ENCODE measurements at places on chromosomes 2 and 18.

DNA sequence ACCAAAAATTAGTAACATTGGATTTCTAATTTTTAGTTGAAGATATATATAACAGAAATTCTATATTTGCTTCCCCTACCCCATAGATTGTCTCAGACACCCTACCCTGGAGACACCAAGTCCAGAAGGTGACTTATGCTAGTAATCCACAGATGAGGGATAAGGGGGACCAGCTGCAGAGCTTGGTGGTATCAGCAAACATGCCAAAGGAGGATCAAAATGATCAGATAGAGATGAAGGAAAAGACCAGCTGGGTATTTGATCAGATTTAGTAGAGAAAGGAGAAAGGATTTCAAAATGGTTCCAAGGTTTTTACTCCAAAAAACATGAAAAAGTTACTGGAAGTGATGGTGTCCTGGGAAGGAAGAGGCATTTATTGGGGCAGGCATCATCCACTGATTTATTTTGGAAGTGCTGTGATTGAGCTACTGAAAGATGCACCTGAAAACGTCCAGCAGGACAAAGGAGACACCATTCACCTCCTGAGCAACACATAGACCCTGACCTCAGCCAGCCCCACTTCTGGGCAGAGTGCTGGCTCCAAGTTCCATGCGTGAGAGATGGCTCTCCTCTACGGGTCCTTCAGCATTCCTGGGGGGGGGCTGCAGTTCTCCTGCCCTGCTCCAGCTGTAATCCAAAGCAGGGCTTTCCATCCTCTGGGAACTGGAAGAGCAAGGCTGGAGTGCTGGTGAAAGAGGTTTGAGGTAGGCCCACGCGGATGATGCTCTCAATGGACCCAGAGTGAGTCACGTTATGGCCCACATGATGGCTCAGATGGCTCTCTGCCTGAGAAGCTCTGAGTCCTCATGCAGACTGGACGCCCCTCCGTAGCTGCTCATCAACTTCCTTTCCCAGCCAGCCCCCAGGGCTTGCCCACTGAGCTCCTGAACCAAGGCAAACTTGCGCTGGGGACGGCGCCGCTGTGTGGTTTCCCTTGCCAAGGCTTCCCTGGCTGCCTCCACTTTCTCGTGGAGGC is 3.7 kb upstream of the LRRFIP1 start:
- DNase-seq = no peak

DNA sequence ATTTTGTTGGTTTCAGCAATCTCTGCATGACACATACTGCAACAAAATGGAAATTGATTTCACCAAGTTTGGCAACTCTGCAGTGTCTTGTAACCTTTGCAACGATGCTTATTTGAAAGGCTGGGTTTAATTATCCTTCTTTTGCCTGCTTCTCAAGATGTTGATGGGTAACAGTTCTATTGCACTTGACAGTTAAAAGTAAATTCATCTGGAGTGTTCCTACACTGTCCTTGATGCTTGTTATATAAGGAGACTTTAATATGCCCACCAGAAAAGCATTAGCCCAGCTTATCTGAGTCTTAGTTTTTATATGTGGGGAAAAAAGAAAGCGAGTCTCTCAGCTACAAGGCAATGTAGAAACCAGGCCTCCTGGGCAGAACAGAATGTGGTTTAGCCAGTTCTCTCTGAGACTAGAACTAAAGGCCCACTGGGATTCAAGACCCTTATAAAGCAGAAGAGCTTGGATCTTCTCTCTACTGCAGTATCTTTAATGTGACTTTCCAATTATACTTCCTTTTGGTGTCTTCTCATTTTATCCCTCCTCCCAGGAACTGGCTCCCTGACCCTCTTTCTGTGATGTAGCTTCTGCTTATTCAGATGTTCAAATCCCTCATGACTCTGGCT is 106.8 kb upstream of the LYPD6 start:
- DNase-seq = no peak

GRCh38 chr2:233813236-233814055 is 35.3 kb downstream of the MROH2A start:
- DNase-seq = no peak

GRCh38 chr2:237639052-237639835 is 11.9 kb downstream of the LRRFIP1 start:
- no peak for DNase-seq

DNA sequence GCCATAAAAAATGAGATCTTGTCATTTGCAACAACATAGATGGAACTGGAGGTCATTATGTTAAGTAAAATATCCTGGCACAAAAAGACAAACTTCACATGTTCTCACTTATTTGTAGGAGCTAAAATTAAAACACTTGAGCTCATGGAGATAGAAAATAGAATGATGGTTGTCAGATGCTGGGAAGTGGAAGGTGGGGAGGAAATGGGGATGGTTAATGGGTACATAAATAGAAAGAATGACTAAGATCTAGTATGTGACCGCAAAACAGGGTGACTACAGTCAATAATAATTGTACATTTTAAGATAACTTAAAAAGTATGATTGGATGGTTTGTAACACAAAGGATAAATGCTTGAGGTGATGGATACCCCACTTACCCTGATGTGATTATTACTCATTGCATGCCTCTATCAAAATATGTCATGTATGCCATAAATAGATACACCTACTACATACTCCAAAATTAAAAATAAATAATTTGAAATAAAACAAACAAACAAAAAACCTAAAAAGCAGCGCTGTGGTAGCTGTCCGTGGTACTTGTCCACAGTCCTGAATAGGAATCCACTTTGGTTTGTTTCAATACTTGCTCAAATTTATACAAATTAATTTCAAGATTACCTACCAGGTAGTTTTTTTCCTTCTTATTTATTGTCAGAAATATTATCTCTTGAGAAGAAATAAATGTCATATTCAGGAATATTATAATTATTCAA is 224.5 kb downstream of the DLGAP1 start:
- no peak for DNase-seq

GRCh38 chr2:150587547-150588505 is 100.4 kb upstream of the RND3 start:
- no peak for DNase-seq

- DNase-seq = no peak
Measured at GRCh38 chr18:5294113-5294456, 1.4 kb downstream of the ZBTB14 start.

- DNase-seq = no peak
Measured at GRCh38 chr18:8484951-8485350, 124.3 kb upstream of the RAB12 start.

DNA sequence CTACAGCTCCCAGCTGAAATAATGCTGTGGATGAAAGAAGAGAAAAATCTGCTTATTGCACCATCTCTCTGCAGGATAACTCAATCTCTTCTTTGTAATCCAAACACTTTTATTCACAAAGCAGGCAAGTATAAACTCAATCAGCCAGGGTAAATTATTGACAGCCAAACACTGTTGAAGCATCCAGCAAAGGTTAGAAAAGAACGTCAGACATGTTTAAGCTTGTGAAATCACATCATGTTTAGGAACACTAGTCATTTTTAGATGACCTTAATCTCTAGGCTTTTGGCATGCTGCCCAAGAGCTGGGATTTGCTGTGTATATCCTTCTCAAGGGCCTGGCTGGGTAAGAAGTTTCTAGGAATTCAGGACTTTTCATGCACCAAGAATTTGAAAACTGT is 1148.1 kb upstream of the FANCL start:
- DNase-seq = no peak

GRCh38 chr2:8481463-8482009 is 200.3 kb upstream of the ID2 start:
- DNase-seq = peak; percentile 35

DNA sequence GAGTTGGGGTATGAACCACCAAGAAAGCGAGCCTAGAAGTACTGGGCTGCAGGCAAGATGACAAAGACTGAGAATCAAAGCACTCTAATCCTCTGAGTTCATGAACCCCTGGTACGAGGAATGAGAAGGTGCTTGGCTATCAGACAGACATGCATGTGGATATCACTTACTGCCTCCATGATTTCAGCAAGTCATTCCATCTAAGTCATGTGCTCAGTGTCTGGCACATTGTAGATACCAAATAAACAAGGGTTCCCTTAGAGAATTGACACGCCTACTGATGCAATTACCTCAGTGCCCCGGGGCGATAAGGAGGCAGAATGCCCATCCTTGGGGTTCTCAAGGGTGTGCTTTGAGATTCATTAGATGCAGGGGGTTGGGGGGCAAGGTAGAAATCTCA is 125.6 kb upstream of the PKDCC start:
- no peak for DNase-seq

DNA sequence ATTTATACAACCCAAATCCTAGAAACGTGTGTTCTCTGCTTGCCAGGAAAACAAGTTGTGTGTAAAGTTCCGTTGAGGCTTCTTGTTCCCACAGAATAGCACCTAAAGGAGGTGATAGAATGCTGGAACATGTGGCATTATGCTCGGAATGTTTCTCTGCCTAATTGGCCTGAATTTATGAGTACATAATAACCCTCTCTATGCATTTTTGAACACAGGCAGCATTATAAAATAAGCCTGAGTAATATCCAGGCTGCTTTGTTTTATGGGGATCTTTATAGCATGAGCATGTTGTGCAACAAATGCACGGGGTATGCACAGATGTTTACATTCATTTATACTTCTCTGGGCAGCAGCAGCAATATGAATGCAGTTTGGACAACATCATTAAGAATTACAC is 385.7 kb downstream of the MBD2 start:
- no peak for DNase-seq

DNA sequence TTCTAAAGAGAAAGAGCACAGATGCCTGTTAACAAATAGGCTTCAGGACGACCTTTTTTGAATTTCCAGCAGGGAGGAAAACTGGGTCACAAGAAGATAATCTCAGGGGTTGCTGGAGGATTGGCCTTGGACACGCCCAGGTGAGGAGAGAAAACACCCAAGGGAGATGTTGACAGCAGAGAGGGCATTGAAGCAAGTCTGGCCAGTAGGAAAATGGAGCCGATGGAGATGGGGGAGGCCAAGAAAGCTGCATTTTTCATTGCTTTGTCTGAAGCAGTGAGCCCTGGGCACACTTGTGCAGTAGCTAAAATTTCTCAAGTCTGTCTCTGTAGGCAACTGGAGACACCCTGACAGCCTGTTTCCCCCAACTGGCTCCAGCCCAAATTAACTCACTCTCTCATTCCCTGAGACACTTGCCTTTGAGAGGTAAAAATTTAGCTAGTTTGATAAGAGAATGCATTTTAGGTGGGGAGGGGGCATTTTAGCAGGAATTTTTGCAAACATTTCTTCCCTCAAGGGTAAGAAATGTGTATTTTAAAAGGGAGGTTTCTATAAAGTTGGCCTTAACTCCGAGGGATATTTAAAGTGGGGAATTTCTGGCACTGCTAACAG is 165.5 kb downstream of the TGIF1 start:
- no peak for DNase-seq

DNA sequence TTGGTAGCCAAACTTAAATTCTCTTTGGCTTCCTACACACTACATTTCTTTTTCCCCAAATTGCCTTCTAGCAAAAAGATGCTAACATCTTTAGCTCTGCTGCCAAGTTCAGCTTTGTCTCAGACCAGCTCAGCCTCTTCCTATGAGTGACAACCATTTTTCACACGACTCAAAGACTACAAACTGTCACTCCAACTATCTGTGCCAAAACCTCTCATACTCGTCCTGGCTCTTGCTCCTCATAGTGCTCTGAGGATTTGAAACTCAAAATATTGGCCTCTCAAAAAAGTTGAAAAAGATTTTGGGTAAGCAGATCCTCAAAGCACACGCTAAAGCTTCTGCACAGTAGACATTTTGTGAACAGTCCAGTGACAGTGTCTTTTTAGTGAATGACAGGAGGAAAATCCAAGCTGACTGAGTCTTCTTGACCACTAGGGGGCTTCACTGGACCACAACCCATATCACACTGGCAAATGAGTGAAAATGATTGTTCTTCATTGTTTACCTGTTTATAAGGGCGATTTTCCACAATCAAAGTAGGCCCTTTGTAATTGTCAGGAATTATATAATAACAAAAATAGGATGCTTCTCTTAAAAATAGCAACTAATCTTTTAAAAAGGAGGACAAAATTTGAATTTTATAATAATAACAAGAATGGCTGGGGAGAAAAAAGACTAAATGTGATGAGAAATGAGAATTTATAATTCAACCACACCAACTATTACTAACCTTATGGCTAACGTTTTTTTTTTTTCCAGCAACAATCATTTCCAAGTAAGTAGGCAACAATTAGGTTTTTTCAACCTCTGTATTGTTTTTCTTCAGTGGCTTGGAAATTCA is 85.5 kb upstream of the PGAP1 start:
- DNase-seq = peak; percentile 41

- no peak for DNase-seq
Measured at GRCh38 chr18:51137891-51138290, 59.6 kb downstream of the MEX3C start.

DNA sequence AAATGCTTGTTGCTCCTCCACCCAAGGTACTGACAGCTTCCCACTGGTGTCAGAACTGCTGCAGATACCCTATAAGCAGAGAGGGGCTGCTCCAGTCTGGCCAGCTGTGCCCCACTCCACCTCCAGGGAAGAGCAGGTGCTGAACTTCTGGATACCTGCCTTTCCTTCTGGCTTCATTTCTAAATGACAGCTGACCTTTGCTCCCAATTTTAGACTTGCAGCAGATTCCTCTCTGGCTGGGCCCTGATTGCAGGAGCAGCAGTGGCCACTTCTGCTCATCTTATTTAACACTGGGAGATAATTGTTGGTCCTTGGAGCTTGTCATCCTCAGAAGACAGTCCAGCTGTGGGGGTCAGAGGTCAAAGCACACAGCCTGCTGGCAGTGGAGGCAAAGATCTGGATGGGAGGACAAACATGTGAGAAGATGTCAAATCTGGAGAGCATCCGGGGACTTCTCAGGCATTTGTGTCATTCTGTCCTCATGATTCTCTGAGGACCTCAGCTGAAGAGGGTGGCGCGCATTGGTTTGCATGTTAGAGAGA is 38.9 kb downstream of the SETBP1 start:
- DNase-seq = no peak

DNA sequence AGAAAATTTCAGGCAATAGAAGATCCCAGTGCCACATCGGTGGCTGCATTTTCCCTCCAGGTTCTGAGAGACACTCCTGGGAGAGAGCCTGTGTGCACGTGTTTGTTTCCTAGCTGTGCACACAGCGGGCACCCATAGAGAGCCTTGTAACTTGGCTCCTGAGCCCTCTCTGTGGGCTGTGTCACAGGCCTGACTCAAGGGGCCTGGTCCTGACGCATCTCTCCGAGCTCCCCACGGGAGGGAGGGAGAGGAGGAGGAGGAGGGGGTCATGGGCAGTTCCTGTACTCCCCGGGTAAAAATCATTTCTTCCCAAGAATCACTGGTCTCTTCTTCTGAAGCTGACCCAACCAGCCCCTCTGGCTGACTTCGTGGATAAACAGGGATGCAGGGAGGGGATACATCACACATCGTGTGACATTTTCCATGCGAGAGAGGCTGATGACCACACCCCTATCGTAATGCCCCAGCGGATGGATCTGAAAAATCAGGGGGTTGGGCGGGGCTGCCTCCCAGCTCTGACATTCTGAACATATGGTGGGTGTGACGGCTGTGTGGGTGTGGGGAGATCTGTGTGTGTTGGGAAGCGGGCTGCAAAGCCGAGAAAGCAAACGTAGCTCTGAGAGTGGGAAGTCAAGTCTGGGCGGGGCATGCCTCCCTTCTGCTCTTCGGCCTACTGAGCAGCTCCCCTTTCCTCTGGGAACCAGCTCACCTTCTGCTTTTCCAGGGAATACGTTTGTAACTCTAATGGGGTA is 308.3 kb upstream of the HS6ST1 start:
- DNase-seq = no peak
